ENCODE measurements at places on chromosomes 3 and 15. TPM values are rescaled to one million over a fixed set of nuclear protein-coding genes. Genes with fewer than 3 reads are reported as not detected.

The ITIH3 gene
- 1.1 TPM for total RNA-seq

The CCDC80 gene
- 275 TPM for total RNA-seq

- no peak for DNase-seq
Observed at GRCh38 chr3:139564294-139564861, 24.8 kb upstream of the RBP1 start.

The REC114 gene
- not detected for total RNA-seq

The TTC21A gene
- 2.8 TPM for total RNA-seq

The SYNM gene
- 47.3 TPM for total RNA-seq

The PRKCI gene
- total RNA-seq = 28.5 TPM

DNA sequence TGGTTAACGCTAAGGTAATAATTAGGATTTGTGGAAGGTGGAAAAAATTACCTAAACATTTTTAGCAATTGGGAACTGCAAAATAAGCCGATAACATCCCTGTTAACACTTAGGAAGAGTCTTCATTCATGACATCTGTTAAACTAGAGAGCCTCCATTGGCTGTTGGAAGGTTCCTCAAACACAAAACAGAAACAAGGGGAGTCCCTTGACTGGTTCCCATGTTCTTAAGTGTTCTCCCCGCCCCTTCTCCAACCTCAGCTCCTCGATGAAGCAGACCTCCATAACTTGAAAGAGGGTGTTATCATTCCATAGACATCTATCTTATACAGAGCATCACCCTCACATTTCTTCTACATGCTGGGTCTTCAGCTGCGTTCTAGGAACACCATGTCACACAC, 2.5 kb downstream of the SLC22A13 start:
- DNase-seq = no peak

GRCh38 chr15:48596415-48596814, 49.1 kb downstream of the FBN1 start:
- DNase-seq = no peak

- DNase-seq = no peak
Observed at GRCh38 chr3:30354513-30354912, 251.9 kb upstream of the TGFBR2 start.

- DNase-seq = no peak
Observed at GRCh38 chr15:79211481-79211880, 71.0 kb upstream of the ANKRD34C start.

- no peak for DNase-seq
Observed at GRCh38 chr3:121018917-121019321, 110.9 kb downstream of the STXBP5L start.

- DNase-seq = no peak
Observed at GRCh38 chr3:106115557-106115956, 246.7 kb upstream of the CBLB start.

- no peak for DNase-seq
Observed at GRCh38 chr3:9224490-9224889, 25.0 kb downstream of the SRGAP3 start.

The MCCC1 gene
- 56.8 TPM for total RNA-seq

DNA sequence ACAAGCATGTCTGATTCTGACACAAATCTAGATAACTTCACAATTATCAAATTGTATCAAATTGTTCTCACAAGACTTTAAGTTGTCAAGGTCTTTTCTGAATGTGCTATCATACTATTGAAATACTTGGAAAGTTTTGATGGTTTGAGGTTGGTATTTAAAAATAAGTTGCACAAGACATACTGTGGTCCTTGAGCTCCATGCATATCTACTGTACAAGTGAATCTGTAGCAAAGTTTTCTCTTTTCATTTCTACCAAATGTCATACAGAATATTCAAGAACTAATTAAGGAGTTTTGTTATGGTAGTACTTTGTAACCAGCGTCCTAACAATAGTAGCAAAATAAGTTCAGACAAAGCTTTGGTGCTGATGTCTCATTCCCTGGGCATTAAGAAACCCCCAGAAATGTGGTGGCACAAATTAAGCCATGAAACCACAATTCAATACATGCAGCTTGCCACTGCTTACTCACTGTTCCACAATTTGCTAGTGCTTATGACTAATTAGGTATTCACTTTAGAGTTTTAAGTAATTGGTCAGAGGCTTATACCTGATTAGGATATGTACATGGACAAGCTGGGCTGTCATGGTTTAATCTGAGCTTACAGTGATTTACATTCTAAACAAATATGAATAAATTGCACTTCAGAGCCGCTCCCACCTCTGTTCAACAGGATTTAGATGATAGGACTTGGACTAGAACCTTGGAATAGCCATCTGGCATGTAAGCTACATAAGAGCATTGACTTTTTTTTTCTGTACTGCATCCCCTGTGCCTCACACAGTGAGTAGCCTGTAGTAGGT, 8.8 kb downstream of the TBC1D23 start:
- no peak for DNase-seq

The TRIM71 gene
- 0.84 TPM for total RNA-seq

DNA sequence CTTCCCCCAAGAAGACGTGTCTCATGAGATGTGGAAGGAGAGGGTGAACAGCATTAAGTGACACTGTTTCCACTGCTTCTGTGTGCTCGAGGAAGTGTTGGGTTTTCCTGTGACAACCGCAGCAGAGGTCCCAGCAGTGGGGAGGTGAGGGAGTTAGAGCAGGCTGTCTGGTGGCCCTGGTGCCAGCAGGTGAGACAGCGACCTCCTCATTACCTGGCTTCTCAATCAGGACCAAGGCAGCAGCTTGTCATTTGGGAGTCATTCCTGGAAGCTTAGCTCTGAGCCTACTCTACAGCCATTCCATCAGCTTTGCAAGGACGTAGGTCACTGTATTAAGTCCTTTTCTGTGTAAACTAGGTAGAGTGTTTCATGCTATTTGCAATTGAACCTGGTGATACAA, 63.3 kb upstream of the RGMA start:
- no peak for DNase-seq

DNA sequence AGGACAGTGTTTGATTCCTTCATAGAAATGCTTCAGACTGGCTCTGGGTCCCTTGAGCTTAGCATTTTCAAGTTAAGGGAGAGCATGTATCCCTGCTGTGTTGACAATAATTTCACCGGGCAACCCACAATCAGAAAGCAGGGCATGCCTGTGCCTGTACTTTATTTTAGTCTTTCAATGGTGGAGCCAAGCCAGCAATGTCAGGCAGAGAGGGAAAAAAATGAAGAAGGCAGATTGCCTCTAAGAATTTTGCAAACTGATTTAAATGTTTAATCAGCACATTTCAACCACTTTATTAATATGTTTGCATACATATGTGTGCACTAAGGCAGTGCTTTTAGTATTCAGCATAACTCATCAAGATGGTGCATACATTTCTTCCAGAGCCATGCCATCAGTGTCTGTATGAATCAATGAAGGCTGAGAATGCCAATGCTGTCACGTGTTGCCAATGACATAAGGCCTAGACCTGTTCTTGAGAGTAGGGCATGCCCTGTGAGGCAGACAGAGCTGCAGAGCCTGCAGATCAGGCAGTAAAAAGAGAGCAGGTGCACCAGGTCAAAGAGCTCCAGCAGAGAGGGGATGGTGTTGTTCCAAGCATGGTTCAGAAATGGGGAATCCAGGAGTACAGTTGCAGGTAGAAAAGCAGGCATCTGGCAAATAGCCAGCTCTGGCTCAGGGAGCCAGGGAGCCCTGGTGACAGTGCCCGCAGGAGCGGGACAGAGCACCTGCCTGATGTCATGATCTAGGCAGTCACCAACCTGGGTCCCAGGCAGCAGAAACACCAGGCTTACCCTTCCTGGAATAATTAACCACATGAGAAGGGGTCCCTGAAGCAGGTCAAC, 508.5 kb downstream of the GABRG3 start:
- DNase-seq = no peak

DNA sequence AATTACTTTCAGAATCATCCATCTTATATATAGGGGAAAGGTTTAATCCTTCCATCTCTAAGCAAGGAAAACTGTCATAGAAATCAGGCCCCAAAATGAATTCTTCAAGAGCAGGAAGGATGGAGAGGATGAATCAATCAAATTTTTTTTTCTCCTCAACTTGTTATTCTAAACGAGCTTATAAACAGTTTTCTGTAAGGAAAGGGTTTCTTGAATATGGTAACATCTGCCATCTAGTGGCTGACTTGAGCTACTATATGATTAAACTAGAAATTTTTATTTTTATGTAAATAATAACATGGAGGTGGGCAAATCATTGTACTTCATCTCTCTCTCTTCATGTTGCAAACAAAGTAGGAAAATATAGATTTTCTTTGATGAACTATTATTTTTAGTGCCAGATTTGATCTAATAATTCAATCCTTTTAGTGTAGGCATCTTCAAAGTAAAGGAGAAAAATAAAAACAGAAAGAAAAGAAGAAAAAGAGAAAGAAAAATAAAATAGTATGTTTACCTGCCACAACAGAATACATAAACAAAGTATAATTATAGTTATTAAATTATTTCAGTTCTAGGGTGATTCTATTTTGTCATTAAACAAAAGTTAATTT, 146.6 kb downstream of the SERPINI1 start:
- no peak for DNase-seq

The CCR3 gene
- 0.37 TPM for total RNA-seq

The RAD51 gene
- total RNA-seq = not detected

The DPP8 gene
- 31.7 TPM for total RNA-seq

The ARRDC4 gene
- total RNA-seq = 50.6 TPM

- DNase-seq = no peak
Observed at GRCh38 chr3:114104414-114104813, 47.9 kb downstream of the QTRT2 start.

DNA sequence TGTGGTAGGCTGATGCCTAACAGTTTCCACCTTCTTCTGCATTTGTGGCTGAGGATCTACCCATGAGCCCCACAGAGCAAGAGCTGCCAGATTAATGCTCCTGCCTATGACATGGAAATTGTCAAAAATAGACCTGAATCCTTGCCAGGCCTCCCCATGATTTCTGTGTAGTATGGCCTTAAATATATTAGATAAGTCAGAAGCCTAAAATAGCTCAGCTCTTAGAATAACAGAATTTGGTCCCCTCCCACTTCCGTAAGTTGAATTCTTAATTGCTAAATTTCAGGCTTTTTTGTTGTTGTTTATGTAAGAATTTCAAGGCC, 129.0 kb downstream of the SERPINI1 start:
- DNase-seq = no peak

DNA sequence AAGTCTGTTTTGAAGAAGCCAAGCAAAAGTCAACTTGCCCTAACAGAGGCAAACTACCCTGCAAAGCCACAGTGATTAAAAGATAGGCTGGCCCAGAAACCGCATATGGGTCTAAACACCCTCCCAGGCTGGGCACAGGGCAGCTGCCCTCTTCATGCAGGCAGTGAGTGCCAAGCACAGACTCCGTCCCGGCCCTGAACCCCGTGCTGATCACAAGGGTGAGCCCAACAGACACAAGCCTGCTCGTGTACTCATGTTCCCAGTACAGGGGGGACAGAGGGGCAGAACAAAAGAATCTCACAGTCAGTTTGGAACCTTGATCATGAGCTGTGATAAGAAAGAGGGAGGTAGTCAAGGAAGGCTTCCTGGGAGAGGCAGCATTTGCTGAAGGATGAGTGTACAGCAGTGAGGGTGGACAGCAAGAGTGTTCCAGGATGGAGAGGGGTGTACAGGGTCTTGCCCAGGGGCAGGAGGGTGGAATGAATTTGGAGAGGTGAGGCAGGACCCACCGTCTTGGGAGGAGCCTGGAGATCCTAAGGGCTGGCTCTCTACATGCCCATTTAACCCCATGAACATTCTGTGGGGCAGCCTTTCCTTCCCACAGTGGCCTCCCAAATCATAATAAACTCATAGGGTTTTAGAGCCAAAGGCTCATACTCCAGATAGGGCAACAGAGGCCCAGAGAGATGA, 43.2 kb upstream of the PRR23E start:
- no peak for DNase-seq

The PTPN23 gene
- total RNA-seq = 61.0 TPM

DNA sequence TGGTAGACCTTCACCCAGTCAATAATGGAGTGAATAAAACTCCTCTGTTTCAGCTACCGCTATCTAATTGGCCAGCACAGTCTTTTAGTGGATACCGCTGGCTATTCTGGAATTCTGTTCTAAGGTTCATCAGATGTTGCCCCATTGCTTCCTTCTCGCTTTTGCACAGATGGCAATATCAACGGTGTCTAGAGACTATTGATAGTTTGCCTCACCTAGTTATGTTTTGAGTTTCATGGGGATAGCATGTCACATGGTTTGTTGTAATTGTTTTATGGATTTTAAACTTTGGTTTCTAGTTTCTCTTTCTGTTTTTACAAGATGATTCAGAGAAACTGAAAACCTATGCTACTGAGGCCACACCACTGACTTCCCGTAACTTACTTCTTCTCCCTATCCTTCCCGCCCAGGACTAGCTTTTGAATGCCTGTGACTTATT, 2.0 kb downstream of the XRN1 start:
- no peak for DNase-seq

DNA sequence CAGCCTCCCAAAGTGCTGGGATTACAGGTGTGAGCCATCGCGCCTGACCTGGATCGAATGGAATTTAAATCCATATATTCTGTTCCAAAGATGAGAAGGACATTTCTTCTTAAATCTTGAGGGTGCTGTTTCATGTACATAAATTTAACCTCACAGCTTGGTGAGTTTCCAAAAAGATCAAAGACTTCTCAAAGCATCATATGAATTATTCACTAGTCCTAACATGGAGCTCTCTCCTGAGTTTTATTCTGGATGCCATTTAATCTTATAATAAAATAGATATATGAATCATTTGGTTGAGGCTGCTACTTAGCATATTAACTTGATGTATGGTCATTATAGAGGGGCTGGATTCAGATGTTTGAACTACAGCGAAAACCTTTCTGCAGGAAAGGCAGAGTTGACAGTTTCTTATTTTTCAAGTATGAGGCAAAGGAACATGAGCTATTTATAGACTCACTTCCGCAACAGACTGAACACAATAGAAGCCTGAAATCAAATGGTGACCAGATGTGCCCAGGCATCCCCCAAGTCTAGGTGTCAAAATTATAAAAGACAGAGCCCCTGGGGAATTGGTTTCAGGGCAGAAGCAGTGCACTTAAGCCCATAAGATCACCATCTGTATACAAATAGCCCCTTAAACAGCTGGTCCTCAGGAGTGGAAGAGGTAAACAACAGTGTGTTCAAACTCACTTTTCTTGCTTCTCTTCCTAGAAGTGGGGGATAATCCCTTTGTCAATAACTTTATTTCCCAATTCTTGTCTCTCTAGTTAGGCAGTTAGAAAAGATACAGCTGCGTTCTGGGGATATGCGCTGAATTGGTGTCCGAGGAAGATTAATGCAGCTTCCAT, 29.7 kb downstream of the STARD9 start:
- no peak for DNase-seq

DNA sequence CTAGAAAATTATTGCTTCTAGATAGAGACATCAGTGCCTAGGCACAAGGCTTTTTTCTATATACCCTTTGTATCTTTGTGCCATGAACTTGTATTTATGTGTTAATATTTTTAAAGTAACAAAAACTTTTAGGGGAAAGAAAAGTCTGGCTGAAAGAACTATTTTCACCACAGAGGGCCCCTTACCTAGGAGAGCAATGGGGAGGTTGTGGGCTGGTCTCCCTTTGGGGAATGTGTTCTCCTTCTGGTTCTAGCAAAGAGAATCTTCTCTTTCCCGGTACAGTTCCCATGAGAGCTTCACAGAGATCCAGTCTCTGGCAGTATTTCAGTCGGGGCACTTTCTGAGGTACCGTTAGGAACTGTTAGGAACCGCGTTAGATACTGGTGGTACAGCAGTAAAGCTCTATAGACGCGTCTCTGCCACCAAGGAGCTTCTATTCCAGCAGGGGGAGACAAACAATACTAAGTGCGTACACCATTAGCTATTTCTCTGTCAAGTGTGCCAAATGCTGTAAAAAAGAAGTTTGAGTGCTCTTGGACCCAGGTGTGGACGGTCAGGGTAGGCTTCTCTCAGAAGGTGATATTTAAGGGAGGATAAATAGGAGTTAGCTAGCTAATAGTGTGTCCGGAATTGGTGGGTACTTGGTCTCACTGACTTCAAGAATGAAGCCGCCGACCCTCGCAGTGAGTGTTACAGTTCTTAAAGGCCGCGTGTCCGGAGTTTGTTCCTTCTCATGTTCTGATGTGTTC, 4.6 kb upstream of the EPB42 start:
- no peak for DNase-seq

All from omental fat pad (tissue), 4 donors.